Lower lobe of right lung (tissue), 2 donors: ENCODE measurements at places on chromosomes 2 and 18. TPM values are rescaled to one million over a fixed set of nuclear protein-coding genes. Genes with fewer than 3 reads are reported as not detected.

The COL3A1 gene
- total RNA-seq = 187 TPM

The MAP3K19 gene
- total RNA-seq = 7.2 TPM

The HPCAL1 gene
- 132 TPM for total RNA-seq

The DSG2 gene
- 27.6 TPM for total RNA-seq

The RGPD3 gene
- 0.21 TPM for total RNA-seq

The GREB1 gene
- total RNA-seq = 2.3 TPM

- no peak for DNase-seq
Observed at GRCh38 chr18:63234841-63235240, 84.7 kb downstream of the BCL2 start.

DNA sequence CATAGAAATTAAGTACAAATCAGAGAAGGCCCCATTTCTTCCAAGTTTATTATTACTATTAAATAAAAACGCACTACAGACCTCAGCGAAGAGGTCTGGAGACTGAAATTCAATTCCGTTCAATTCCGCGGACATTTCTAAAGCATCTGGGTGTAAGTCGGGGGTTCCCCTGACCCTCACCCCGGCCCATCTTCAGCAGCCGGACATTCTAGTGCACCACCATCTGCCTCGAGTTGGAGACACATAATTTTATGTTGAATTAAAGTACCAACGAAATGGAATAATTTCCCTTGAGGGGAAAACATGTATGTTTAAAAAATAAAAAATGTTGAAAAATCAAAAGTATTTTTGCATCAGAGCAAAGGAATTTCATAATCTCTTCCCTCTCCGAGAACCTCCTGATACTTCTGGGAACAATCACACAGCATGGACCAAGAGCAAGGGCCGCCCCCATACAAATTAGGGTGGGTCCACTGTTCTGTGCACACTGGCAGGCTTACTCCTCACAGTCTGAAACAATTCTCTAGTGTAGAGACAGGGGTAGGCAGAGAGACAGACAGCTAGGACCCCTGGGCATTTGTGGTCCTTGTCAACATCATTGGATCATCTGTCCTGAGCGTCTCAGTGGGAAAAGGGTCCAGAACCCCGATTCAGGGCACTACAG is 29.3 kb downstream of the MBP start:
- no peak for DNase-seq

DNA sequence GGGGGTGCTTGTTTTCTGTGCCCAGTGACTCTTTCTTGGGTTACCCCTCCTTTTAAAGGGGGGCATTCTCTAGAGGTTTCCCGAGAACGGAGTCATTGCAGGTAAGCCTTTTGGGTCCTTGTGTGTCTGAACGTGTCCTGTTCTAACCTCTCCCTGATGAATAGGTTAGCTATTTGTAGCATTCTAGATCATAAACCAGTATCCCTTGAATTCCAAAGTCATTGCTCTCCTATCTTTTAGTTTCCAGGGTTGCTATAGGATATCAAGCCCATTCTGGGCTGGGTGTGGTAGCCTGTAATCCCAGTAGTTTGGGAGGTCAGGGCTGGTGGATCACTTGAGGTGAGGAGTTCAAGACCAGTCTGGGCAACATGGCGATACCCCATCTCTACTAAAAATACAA is 65.9 kb upstream of the YWHAQ start:
- DNase-seq = no peak

DNA sequence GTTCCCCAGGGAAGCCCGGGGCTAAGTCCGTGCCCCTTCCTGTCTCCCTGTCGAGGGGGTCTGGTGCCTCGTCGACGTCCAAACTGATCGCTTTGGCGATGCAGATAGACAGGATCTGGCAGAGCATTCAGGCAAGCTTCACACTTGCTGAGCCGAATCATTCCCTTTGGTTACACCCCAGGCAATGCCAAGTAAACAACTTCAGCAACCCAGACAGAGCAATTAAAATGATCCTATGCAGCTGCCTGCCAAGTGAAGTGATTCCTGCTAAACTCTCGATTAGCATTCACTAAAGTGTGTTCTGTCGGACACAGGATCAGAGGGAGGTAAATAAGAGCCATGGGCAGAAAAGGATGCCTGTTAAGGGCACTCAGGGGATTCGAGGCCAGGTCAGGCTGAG is 108.2 kb upstream of the RAB12 start:
- DNase-seq = no peak

- DNase-seq = peak; percentile 76
Observed at GRCh38 chr2:10863837-10864236, 47.9 kb upstream of the KCNF1 start.

- DNase-seq = peak; percentile 63
Observed at GRCh38 chr2:218393750-218394290, 5.8 kb upstream of the CTDSP1 start.

DNA sequence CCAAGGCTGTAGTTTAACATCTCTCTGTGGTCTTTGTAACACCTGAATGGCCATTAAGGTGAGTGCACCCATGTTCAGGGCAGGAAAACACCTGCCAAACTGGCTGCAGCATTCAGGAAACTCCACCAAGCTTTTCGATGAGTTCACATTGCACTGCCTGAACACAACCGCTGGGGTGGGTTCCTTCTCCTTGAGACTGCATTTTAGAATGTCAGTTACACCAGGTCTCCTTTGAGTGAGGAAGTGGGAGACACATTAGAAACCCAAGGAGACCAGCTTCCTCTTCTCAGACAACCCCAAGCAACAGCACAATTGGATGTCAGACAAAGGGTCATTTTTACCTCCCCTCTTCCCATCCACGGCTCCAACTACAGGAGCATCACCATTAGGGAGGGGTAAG is 35.2 kb downstream of the CYRIA start:
- DNase-seq = no peak

- DNase-seq = no peak
Observed at GRCh38 chr2:128752691-128753263, 434.1 kb upstream of the HS6ST1 start.

GRCh38 chr2:83850071-83850725 is 608.9 kb downstream of the SUCLG1 start:
- DNase-seq = no peak

DNA sequence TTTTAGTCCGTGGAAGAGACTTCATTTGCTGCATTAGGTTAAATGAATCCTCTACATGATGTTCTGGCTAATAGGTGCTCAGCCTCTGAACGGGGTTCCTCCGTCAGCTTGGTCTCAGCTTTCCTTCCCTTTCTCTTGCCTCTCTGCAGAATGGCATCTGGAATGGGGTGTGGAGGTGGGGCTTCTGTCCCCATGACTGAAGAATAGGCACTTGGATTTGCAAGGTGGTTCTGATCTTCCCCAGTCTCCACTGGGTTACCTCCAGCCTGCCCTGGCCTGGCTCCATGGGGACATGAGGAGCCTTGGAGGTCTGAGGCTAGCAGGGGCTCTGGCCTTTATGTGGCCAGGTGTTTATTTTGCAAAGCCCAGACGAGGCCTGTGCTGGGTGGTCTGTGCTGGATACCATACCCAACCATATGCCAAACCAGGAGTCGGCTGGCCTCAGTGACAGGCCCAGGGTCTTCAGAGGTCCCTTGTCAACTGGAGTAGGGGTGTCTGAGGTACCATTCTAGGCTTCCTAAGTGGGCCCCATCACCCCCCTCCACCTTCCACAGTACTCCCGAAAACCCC is 28.2 kb upstream of the LAPTM4A start:
- DNase-seq = no peak

- no peak for DNase-seq
Observed at GRCh38 chr2:122070241-122070731, 314.8 kb downstream of the TSN start.

- DNase-seq = no peak
Observed at GRCh38 chr2:150228936-150229335, 258.5 kb downstream of the RND3 start.

- peak; percentile 66 for DNase-seq
Observed at GRCh38 chr2:218733171-218734021, 22.8 kb downstream of the TTLL4 start.

GRCh38 chr2:112709703-112710102 is 11.1 kb upstream of the NT5DC4 start:
- DNase-seq = no peak

- no peak for DNase-seq
Observed at GRCh38 chr2:19651466-19651865, 250.3 kb downstream of the TTC32 start.

DNA sequence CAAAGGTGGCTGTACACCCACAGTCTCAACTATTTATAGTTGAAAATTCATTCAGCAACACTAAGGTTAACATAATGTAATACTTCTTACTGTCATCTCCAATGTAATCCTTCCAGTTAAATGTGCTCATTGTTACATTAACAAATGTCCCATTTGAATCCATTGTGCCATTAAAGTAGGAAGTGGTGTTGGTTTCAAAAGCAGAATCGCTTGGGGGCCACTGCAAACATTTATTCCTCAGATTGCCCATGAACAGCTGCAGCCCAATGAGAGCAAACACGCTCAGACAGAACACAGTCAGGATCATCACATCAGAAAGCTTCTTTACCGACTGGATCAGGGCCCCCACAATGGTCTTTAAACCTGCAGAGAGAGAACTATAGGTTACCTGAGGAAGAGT is 41.4 kb downstream of the SCN3A start:
- no peak for DNase-seq

GRCh38 chr2:109736177-109736827 is 57.8 kb upstream of the RGPD5 start:
- peak; percentile 61 for DNase-seq

DNA sequence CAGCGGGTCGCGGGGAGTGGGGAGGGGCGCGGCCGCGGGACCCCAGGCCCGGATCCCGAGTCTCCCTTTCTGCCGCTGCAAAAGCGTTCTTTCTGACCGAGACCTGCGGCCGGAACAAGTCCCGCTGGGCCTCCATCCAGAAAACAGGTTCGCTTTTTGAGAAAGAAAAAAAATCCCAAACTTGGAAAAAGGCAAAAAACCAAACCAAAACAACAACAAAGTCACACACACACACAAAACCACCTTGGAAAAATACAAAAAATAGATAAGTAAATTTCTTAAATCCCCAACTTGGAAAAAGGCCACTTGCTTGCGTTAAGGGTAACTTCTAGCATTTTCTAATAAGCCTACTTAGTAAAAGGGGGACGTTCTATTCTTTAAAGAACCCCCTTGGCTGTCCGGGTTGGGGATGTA is 250 bp upstream of the CHST10 start:
- no peak for DNase-seq

DNA sequence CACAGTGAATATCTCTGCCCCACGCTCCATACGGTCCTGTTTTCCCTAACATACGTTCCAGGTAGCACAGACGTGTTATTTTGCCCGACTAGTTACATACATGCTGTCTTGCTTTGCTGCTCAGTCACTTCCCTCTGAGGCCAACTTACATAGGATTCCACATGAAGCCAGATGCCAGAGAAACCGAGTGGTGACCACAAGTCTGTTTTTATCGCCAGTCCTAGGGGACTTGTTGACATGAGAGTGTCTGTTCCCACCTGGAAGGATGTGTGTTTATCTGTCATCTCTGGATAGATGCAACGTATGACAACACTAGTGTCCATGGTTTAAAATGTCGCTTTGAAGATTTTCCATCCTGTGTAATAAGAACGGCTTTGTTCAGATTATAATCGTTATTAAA is 32.6 kb downstream of the PMAIP1 start:
- no peak for DNase-seq

- DNase-seq = peak; percentile 67
Observed at GRCh38 chr18:77061946-77062517, 70.6 kb downstream of the MBP start.

GRCh38 chr2:71559828-71560637 is 106.7 kb downstream of the DYSF start:
- peak; percentile 31 for DNase-seq

GRCh38 chr2:218981881-218982585 is 3.0 kb downstream of the FEV start:
- DNase-seq = no peak
